ENCODE measurements at places on chromosomes 4 and X. TPM values are rescaled to one million over a fixed set of nuclear protein-coding genes. Genes with fewer than 3 reads are reported as not detected.

DNA sequence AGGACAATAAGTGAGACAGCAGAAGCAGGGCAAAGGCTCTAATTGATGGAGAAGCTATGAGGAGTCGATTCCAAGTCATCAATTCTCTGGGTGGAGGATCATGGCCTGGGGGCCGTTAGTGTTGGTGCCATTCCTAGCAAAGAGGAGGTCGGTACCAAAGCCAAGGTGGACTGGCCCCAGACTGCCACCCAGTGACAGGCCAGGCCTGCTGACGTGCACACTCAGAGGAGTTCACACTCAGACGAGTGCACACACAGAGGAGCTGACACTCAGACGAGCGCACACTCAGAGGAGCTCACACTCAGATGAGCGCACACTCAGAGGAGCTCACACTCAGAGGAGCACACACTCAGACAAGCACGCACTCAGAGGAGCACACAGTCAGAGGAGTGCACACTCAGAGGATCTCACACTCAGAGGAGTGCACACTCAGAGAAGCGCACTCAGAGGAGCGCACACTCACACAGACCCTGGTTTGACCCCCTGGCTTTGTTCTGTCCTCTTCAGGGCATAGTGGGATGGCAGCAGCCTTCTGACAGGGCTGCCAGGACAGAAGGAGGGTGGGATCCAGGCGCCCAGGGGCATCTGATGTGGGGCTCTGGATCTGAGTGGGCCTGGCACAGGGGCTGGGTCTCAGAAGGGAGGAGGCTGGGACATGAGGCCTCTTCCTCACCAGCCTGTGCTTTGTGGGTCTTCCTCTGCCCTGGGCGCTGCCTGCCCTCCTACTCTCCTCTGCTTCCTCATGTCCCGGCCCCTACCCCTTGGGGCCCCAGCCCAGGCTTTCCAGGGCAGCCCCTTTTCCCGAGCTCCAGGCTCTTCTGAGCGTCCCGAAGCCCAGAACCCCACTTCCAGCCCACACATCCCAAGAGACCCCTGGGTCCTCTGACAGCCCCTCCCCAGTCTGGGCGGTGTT lies 41.7 kb upstream of the NKX1-1 start:
- DNase-seq: no peak

- no peak for DNase-seq
Measured at GRCh38 chrX:2360731-2361130, 140.0 kb downstream of the DHRSX start.

IL3RA gene
- 1.5 TPM for total RNA-seq

DNA sequence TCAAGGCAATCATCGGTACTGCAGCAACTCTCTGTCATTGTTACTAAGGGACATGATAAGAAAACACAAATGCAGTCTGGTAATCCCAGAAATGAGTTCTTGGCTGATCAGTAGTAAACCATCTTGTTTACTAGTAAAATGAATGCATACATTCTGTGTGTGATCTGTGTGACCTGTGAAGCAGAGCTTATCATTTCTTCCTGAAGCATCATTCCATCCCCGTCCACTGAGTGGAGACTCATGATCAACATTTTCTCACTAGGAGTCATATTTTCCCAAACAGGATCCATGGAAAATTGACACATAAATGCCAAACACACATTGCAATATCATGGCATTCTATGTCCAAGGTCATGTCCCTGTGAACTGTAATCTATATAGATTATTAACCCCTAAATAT lies 226.1 kb downstream of the ANKRD50 start:
- no peak for DNase-seq

DNA sequence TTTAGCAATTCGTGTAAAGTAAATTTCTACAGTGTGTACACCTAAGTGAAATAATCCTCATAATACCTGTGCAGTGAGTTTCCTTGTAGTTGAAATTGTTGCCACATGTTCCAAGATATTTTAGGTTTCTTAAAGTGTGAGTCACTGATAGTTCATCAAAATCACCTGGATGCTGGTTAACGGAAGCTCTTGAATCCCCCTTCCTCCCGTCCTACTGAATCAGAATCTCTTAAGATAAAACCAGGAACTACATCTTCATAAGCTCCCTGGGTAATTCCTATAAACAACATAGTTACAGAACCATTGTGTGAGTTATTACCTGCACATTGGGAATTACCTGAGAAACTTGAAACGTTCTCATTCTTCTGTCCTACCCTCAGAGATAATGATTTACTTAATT lies 197.4 kb upstream of the HS3ST1 start:
- no peak for DNase-seq

AP1AR gene
- total RNA-seq: 33.2 TPM

GRCh38 chr4:47270201-47270888 lies 193.2 kb downstream of the COMMD8 start:
- no peak for DNase-seq

DNA sequence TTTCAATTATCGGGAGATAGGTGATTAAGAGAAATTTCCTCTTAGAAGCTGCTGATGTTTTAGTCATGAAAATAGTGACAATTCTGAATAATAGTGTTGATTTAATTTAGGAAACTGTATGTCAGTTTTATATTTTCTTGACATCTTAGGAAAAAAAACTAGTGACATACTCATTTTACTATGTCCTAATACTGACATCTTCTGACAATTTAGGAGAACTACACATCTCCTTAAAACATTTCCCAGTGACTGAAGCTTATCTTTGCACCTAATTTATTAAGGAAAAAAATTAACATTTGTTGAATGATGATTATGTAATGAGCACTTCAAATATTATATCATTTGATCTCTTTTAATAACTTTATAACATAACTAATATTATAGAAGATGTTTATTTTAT lies 42.0 kb upstream of the RBMXL3 start:
- DNase-seq: no peak

DNA sequence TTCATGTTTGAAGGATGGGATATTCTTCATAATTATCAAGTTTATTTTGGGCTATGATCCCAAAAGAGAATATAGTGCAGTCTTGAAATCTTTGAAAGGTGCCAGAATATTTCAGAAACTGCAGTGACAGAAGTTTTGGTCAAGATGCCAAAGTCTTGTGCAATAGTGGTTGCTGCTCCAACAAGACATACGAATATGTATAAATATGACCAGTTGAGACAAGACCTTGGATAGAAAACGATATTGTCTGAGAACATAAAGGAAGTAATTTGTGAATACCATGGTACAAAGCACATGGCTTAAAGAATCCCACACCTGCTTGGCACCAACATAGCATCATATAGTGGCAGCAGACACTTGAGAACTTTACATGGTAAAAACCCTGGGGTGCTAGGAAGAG lies 48.6 kb upstream of the AMELX start:
- DNase-seq: no peak

GRCh38 chrX:101550751-101551379 lies 518 bp downstream of the ARMCX1 start:
- peak; percentile 1 for DNase-seq

DNA sequence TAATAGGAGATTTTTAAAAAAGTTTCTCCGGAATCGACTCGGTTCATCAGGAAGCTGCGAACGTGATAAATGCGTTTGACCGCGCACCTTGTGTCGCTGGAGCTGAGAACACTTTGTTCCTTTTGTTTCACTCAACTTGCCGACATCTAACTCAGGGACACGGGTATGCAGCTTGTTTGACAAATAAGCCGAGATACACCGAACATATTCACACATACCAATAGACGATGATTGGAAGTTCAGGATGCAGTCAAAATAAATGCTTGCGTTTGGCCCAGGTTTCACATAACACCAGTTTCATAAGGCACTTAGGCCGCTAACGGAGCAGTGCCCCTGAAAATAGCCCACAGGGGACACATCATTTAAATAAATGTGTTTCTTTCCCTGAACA lies 932 bp upstream of the SHISA3 start:
- DNase-seq: no peak

DNA sequence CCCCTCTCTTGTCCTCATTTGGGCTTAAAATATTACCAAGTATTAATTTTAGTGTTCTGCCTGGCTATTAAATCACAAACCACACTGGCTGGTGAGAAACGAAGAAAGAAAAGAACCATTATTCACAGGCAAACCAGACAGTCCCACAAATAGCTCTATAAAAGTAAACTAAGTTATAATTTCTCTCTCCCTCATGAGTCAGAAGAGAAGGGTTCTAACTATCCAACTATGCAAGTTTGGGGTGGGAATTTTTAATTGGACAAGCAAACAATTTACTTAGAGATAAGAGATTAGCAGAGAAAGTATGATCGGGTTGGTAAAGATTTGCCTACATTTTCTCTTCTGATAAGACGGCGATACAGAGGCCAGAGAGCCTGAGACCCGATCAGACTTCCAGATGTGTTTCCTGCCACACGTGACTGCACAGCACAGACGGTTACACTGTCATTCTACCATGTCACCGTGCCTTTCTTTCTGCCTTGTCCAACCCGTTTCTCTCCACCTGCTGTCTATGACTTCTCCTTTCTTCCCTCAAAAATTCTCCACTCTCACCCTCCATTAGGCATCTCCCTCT lies 52.3 kb downstream of the MEPE start:
- DNase-seq: no peak

DNA sequence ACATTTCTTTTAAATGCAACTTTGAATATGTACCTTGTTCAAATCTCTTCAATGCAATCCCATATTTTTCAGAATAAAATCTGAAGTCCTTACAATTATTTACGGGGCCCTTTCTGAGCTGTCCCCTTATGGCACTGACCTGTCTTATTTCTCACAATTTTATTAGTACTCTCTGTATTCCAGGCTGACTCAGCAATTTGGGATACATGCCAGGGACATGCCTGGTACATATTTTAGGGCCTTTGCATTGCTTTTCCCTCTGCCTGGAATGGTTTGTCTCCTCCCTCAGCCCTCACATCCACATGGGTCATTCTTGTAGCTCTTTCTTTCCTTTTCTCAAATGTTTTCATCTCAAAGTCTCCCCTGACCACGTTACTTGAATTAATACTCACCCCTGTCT lies 172.2 kb upstream of the TECRL start:
- no peak for DNase-seq

GRCh38 chr4:52098618-52099017 lies 47.5 kb downstream of the SPATA18 start:
- DNase-seq: no peak

- no peak for DNase-seq
Measured at GRCh38 chr4:8772499-8773123, 99.0 kb downstream of the HMX1 start.

VSIG4 gene
- total RNA-seq: 0.22 TPM

GRCh38 chr4:184416913-184417734 lies 57.2 kb downstream of the IRF2 start:
- peak; percentile 47 for DNase-seq

CAPN6 gene
- not detected for total RNA-seq

GJB1 gene
- total RNA-seq: 0.28 TPM

- DNase-seq: no peak
Measured at GRCh38 chrX:40406330-40406859, 174.4 kb upstream of the ATP6AP2 start.

DNA sequence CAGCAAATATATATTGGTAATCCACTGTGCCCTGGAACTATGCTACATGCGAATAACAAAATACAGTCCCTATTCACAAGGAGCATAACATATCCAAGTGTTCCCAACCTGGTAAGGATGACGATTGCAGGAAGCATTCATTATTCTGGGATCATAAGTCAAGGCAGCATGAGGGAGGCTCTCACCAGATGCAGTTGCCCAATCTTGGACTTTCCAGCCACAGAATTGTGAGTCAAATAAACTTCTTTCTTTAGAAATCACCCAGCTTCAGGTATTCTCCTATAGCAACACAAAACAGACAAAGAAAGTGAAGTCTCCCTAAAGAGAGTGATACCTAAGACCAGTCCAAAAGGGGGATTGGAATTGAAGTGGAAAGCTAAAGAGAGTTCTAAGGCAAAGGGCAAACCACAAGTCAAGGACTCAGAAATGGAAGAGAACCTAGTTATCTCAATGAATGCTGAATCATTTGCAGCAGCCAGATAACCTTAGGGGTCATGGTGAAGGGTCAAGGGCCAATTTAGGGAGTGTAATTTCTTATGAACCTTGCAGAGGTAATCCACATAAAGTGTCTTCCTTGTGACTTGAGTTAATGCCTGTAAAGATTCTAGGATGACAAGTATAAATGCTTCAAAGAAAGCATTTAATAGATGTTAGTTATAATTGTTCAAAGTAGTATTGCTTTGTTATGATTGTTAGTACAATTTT lies 103.1 kb upstream of the PCDH7 start:
- no peak for DNase-seq

- no peak for DNase-seq
Measured at GRCh38 chrX:92209936-92210335, 430.8 kb downstream of the PCDH11X start.

HSFX1 gene
- total RNA-seq: 0.67 TPM

TBCK gene
- total RNA-seq: 51.9 TPM

GRCh38 chr4:151801547-151802516 lies 41.0 kb upstream of the GATB start:
- DNase-seq: peak; percentile 70

CXCL11 gene
- total RNA-seq: 0.19 TPM

DNA sequence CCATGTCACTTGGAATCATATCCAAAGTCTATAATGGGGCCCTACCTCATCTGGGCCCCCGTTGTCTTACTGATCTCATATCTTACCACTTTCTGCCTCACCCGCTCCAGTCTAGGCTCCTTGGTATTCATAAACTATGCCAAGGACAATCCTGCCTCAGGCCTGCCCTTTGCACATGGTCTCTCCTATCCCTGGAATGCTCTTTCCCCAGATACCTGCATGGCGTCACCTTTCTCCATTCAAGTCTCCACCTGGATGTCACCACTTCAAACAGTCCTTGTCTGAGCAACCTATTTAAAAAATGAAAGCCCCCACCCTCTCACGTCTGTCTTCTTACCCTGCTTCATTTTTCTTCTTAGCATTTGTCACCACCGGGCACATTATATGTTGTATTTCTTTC lies 8.2 kb downstream of the VGLL1 start:
- DNase-seq: no peak

DNA sequence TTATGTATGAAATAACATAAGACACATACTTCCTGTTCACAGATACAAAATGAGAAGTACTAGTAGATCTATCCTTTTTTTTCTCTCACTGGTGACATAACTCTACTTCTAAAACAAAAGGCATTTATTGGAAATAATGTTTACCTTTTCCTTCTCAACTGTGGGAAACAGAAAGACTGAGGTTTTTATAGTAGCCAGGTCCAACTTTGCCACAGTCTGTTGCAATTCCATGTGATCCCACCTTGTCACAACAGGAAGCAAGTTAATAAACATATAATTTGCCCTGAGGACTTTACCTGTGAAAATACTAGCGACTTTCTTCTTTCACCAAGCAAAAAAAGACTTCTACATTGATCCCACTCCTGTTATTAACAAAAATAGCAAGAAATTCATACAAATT lies 475.8 kb downstream of the PDGFC start:
- no peak for DNase-seq

GAGE1 gene
- total RNA-seq: not detected

GAGE13 gene
- not detected for total RNA-seq

- DNase-seq: no peak
Measured at GRCh38 chr4:20944961-20945360, 244.7 kb downstream of the PACRGL start.

- peak; percentile 67 for DNase-seq
Measured at GRCh38 chr4:15781427-15782095, 3.4 kb downstream of the CD38 start.

GRCh38 chr4:103370336-103370735 lies 172.2 kb upstream of the CENPE start:
- DNase-seq: no peak

SULT1B1 gene
- 4.5 TPM for total RNA-seq

SPACA5 gene
- total RNA-seq: not detected

GRCh38 chr4:55446578-55446922 lies 50.8 kb downstream of the TMEM165 start:
- DNase-seq: no peak

- DNase-seq: no peak
Measured at GRCh38 chrX:40263014-40263560, 165.3 kb upstream of the BCOR start.

OPHN1 gene
- total RNA-seq: not detected

SPATA4 gene
- not detected for total RNA-seq

Data from activated T-cell treated with anti-CD3 and anti-CD28 coated beads, Interleukin-2, amount 50 U/mL, for 72 hours (primary cell).